ENCODE measurements at places on chromosomes 12 and 14.

DNA sequence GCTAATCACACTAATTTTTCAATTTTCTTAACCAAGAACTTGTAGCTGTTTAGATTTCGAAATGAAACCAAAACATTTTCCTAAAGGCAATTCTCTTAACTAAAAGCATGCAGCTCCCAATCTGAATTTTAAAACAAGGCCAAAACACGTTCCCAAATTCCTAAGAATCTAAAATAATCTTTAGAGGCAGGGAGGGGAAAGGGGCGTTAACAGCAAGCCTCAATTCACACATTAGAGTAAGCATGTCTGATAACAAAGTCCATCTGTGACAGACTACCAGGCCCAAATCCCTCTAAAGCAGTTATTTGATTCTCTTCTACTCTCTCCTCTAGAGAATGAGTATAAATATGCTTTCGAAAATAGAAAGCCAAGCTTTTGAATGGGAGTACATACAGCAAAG is 754 bp downstream of the ATG14 start:
- H3K27me3 ChIP-seq, result no peaks in the 10 kb centered on the region
- H3K36me3 ChIP-seq, result no peaks in the 10 kb centered on the region
- peaks cover 57% of the 10 kb centered on the region for H3K4me1 ChIP-seq
- no peak for DNase-seq

DNA sequence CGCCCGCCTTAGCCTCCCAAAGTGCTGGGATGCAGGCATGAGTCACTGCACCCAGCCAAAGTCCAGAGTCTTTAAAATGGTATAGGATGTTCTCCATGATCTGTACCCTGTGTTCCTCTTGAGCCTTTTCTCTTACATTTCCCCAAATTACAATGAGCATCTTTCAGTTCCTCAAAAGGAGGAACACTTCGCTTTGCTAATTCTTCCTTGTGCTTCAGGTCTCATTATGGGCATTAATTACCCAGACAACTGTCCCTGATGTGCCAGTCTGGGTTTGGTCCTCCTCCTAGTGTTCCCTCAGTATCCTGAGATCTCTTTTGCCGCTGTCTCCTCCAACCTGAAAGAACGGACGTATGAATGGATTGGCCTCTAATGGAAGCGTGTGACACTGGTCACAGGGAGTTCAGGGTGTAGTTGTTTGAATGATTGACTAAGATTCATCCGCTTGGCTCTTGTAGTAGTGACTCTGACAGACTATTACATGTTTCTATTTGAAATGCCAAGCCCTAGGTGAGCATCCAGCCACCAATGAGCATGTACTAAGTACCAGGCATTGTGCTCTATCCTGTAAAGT is 8.2 kb downstream of the PRKCH start:
- no peaks in the 10 kb centered on the region for H3K27me3 ChIP-seq
- H3K36me3 ChIP-seq, result no peaks in the 10 kb centered on the region
- no peak overlapping the region for H3K27ac ChIP-seq
- no peaks in the 10 kb centered on the region for H3K4me1 ChIP-seq
- H3K4me3 ChIP-seq, result no peak overlapping the region

- H3K4me3 ChIP-seq, result no peak overlapping the region
- no peak overlapping the region for H3K27ac ChIP-seq
- H3K27me3 ChIP-seq, result no peaks in the 10 kb centered on the region
- H3K4me1 ChIP-seq, result no peaks in the 10 kb centered on the region
- DNase-seq, result no peak
Observed at GRCh38 chr12:129467726-129468125, 436.1 kb downstream of the TMEM132D start.

DNA sequence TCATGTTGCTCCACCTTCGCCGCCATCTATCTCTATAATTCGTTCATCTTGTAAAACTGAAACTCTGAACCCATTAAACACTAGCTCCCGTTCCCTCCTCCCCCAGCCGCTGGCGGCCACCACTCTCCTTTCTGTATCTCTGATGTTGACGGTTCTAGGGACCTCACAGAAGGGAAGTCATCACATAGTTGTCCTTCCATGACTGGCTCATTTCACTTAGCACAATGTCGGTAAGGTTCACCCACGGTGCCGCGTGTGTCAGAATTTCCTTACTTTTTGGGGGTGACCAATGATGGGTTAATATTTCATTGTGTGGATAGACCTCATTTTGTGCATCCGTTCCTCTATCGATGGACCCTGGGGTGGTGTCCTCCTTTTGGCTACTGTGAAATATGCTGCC is 2.0 kb upstream of the CACNA2D4 start:
- peaks cover 26% of the 10 kb centered on the region for H3K4me1 ChIP-seq
- H3K27ac ChIP-seq, result no peak overlapping the region
- H3K4me3 ChIP-seq, result no peak overlapping the region
